Tibial nerve (tissue), 4 donors: ENCODE measurements at places on chromosomes 7 and 10.

DNA sequence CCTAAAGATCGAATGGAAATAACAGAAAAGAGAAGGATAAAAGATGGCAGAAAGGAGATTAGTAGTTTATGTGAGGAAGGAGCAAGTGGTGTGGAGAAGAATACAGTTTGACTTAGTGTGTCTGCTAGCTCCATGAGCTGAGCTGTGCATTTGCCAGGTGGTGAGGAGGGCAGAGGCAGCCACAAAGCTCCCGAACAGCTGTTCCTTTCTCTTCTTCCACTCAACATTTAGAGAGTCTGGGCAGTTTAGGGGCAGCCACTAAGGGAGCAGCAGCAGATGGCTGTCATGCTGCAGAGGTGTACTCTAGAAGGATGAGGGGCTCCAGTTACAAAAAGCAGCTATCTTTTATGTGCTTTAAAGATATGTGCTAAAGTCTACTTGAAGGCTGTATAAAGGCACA is 674.4 kb downstream of the GRM8 start:
- no peaks in the 10 kb centered on the region for H3K4me1 ChIP-seq
- H3K4me3 ChIP-seq: no peak overlapping the region
- DNase-seq: no peak
- H3K27ac ChIP-seq: no peak overlapping the region

- no peak overlapping the region for H3K27ac ChIP-seq
- peaks cover 3% of the 10 kb centered on the region for H3K4me1 ChIP-seq
- H3K4me3 ChIP-seq: no peak overlapping the region
- no peaks in the 10 kb centered on the region for H3K27me3 ChIP-seq
- no peak for DNase-seq
Observed at GRCh38 chr7:69696054-69696591, 97.8 kb downstream of the AUTS2 start.

- H3K27me3 ChIP-seq: no peaks in the 10 kb centered on the region
- DNase-seq: no peak
- peaks cover 12% of the 10 kb centered on the region for H3K4me1 ChIP-seq
- no peaks in the 10 kb centered on the region for H3K36me3 ChIP-seq
Observed at GRCh38 chr7:98222533-98223195, 11.4 kb downstream of the BHLHA15 start.

DNA sequence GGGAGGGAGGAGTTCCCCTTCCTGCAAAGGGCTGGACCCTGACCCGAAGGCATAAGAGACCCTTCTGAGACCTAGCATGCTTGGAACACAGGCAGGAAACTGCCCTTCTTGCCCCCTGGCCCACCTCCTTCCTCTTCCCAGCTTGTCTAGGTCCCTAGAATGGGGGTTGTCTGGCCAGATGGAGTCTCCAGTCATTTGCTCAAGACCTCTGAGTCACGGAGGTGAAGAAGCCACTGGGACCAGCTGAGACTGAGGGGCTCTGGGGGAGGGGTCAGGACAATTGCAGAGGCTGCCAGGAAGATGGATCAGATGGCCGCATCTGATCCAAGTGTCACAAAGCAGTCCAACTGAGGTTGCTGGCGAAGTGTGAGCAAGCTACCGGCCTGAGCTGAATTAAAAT is 46.2 kb downstream of the COL13A1 start:
- no peak for DNase-seq
- H3K36me3 ChIP-seq: no peaks in the 10 kb centered on the region
- H3K27ac ChIP-seq: no peak overlapping the region
- no peaks in the 10 kb centered on the region for H3K4me1 ChIP-seq

GRCh38 chr7:44094365-44094764 is 9.8 kb upstream of the AEBP1 start:
- H3K36me3 ChIP-seq: no peaks in the 10 kb centered on the region
- H3K27me3 ChIP-seq: no peaks in the 10 kb centered on the region
- no peak overlapping the region for H3K4me3 ChIP-seq
- H3K27ac ChIP-seq: no peak overlapping the region
- H3K4me1 ChIP-seq: peaks cover 9% of the 10 kb centered on the region
- DNase-seq: no peak

GRCh38 chr10:63003816-63004453 is 129.2 kb upstream of the NRBF2 start:
- no peak overlapping the region for H3K27ac ChIP-seq
- no peaks in the 10 kb centered on the region for H3K36me3 ChIP-seq
- H3K4me3 ChIP-seq: no peak overlapping the region

DNA sequence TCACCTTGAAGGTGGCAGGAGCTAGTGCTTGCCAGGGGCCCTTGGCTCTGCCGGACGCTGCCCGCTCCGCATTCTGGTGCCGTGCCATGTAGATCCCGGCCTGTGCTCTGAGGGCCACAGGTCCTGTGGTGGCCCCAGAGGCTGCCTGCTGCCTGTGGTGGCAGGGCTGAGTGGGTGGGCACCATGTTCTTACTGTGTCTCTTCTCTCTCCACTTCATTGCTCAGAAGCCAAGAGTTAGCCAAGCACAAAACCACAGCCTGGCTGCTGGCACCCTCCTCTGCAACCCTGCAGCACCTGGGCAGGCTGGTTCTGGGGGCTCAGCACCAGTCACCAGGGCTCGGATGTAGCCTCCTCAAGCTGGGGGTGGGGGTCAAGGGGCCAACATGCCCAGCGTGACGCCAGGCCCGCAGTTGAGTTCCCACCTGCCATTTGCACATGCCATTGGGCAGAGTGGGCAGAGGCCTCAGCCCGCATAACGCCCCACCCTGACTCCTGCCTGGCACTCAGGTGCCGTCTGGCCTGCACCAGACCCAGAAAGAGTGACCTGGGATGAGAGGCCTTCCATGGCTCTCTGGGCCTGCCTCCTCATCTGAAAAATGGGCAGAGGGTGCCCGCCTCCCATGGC is 16.3 kb downstream of the ZMIZ1 start:
- DNase-seq: no peak
- no peaks in the 10 kb centered on the region for H3K36me3 ChIP-seq
- H3K4me3 ChIP-seq: no peak overlapping the region
- H3K27ac ChIP-seq: peak overlapping the region; percentile 94
- H3K4me1 ChIP-seq: peaks cover 75% of the 10 kb centered on the region

DNA sequence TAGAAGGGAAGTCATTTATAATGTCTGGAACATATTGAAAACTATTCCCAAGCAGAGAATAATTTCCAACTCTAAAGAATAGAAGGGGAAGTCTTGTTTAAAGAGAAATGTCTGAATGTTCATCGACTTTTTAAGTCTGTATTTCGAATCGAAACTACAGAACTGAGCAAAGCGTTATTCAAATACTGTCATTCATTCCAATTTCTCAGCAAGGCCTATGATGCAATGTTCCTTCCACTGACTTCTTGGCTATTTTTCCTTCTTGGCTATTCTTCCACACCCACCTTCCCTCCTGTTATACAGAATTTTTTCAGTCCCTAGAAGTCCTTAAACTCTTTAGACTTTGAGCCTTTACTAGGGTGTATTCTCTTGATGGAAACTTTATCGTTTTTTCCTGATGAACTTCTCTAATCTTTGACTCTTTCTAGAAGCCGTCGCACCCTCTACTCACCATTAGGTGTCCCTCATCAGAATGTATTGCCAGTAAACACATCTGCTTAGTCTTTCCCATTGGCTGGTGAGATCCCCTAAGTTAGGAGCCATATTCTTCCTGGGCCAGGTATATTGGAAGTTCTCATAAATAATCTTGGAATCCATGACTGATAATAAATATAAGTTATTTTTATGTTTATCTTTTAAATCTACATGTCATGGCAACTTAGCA is 235.7 kb upstream of the CCDC6 start:
- no peak overlapping the region for H3K27ac ChIP-seq
- no peaks in the 10 kb centered on the region for H3K36me3 ChIP-seq
- peaks cover 6% of the 10 kb centered on the region for H3K4me1 ChIP-seq
- DNase-seq: no peak

GRCh38 chr10:3803295-3803926 is 18.4 kb upstream of the KLF6 start:
- H3K4me3 ChIP-seq: no peak overlapping the region
- no peak for DNase-seq
- H3K36me3 ChIP-seq: no peaks in the 10 kb centered on the region
- no peaks in the 10 kb centered on the region for H3K27me3 ChIP-seq
- peak overlapping the region; percentile 82 for H3K27ac ChIP-seq

DNA sequence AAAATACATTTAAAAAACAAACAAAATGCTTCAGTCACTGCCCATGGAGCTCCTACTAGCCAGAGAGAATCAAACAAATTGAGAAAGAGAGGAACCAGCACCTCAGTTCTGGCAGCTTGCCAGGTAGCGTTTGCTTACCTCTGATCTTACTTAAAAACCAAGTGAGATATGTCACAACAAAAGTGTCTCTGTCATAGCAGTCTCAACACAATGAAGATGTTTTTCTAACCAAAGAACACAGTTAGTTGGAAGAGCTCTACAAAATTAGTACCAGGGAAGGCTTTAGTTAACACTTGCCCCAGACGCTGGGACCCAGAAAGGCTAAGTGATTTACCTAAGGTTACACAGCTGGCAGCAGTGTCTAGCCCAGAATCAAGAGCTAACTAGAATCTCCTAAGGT is 3.4 kb downstream of the DOCK4 start:
- no peaks in the 10 kb centered on the region for H3K36me3 ChIP-seq
- H3K27me3 ChIP-seq: no peaks in the 10 kb centered on the region
- H3K4me1 ChIP-seq: no peaks in the 10 kb centered on the region
- DNase-seq: peak; percentile 44
- no peak overlapping the region for H3K27ac ChIP-seq
- no peak overlapping the region for H3K4me3 ChIP-seq

DNA sequence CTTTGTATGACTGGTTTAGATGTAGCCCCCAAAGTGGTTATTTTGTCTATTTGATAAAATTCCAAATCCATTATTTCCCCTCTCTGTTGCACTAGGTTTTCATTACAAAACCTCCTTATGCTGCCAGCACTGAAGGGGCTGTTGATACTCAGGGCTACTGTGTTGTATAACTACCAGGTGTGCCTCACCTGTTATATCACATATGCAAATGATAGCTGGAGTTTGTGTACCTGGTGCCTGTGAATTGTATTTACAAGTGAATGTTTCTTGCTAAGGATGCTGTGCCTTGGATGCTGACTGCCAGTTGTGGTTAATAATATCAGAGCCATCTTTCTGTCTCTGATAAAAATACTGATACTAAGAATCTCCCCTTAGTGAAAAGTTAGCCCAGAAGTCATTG is 84.8 kb upstream of the CCDC6 start:
- no peak overlapping the region for H3K4me3 ChIP-seq
- no peaks in the 10 kb centered on the region for H3K4me1 ChIP-seq
- H3K36me3 ChIP-seq: no peaks in the 10 kb centered on the region
- no peak for DNase-seq
- no peak overlapping the region for H3K27ac ChIP-seq

DNA sequence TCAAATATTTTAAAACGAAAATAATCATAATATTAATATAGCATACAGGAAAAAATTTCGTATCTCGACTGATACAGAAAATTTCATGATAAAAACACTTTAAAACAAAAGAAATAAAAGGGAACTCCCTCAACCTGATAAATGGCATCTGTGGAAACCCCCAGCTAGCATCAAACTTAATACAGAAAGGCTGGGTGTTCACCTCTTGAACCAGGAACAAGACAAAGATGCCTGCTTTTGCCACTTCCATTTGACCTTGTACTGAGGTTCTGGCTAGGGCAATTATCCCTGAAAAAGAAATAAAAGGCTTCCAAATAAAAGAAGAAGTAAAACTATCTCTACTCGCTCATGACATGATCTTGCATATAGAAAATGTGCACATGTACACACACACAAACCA is 2.5 kb upstream of the ALOX5 start:
- H3K27ac ChIP-seq: no peak overlapping the region
- no peak for DNase-seq
- H3K36me3 ChIP-seq: no peaks in the 10 kb centered on the region
- no peaks in the 10 kb centered on the region for H3K27me3 ChIP-seq
- H3K4me1 ChIP-seq: peaks cover 12% of the 10 kb centered on the region

DNA sequence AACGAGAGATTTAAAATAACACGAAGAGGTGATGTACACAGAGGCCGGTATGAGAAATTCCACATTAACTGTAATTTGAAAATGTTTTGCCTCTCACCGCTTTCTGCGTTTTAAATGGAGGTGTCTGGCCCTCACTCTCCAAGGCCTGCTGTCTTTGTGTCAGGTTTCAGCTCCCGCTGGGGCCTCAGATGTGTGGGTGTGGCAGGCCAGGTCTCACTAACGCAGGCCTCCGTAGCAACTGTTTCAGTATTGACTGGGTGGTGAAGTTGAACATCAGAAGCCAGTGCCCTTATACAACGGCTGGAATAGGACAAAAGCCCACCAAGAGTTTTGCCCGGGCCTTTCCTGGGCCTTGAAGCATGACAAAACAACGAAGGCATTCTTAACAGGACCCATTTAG is 303.1 kb downstream of the ADARB2 start:
- no peak for DNase-seq
- H3K36me3 ChIP-seq: no peaks in the 10 kb centered on the region
- H3K4me3 ChIP-seq: no peak overlapping the region
- H3K27ac ChIP-seq: no peak overlapping the region

GRCh38 chr7:106626376-106627164 is 34.4 kb downstream of the CCDC71L start:
- no peaks in the 10 kb centered on the region for H3K27me3 ChIP-seq
- DNase-seq: no peak
- H3K4me3 ChIP-seq: no peak overlapping the region
- no peak overlapping the region for H3K27ac ChIP-seq
- no peaks in the 10 kb centered on the region for H3K4me1 ChIP-seq

- peaks cover 52% of the 10 kb centered on the region for H3K36me3 ChIP-seq
- H3K27me3 ChIP-seq: no peaks in the 10 kb centered on the region
- H3K27ac ChIP-seq: peak overlapping the region; percentile 85
- DNase-seq: peak; percentile 81
Observed at GRCh38 chr10:103618575-103619423, 125.3 kb downstream of the NEURL1 start.

- no peak overlapping the region for H3K27ac ChIP-seq
- H3K4me3 ChIP-seq: no peak overlapping the region
- no peak for DNase-seq
- H3K36me3 ChIP-seq: no peaks in the 10 kb centered on the region
- no peaks in the 10 kb centered on the region for H3K4me1 ChIP-seq
Observed at GRCh38 chr7:83769407-83769806, 120.5 kb upstream of the SEMA3E start.

DNA sequence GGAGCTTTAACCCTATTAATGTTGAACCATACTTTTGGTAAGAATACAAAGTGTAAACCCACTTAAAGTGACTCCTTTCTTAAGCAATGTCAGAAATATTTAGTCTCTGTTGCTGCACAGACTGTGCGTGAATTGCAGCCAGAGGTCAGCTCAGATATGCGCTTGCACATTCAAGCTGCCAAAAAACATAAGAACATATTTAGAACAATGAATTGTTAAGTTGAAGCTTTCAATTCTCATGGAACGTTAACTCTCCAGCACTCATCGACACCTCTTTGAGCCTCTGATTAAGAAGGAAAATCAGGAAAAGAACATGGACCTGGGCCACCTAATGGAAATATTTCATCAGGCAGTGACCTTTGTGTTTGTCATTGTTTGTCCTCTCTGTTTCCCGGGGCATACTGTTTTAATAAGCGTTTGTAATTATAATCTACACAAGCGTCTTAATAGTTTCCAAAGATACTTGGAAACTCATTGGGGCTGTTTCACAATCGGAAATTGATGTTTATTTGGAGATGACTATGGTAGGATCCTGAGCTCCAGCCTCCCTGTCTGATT is 193.0 kb upstream of the CELF2 start:
- no peak overlapping the region for H3K27ac ChIP-seq
- H3K27me3 ChIP-seq: no peaks in the 10 kb centered on the region
- peaks cover 7% of the 10 kb centered on the region for H3K4me1 ChIP-seq
- no peak for DNase-seq
- H3K4me3 ChIP-seq: no peak overlapping the region
- H3K36me3 ChIP-seq: no peaks in the 10 kb centered on the region

GRCh38 chr10:116723428-116724281 is 18.7 kb downstream of the HSPA12A start:
- H3K27ac ChIP-seq: peak overlapping the region; percentile 76
- no peaks in the 10 kb centered on the region for H3K36me3 ChIP-seq
- no peaks in the 10 kb centered on the region for H3K27me3 ChIP-seq
- peaks cover 49% of the 10 kb centered on the region for H3K4me1 ChIP-seq
- no peak for DNase-seq
